ENCODE measurements at places on chromosomes 3 and 15.

GRCh38 chr15:80003171-80003570, 32.2 kb upstream of the BCL2A1 start:
- no peak for DNase-seq

- DNase-seq, result no peak
These were observed 25.0 kb downstream of the SRGAP3 start for GRCh38 chr3:9224490-9224889.

GRCh38 chr3:20873235-20873634, 687.2 kb upstream of the SGO1 start:
- no peak for DNase-seq

DNA sequence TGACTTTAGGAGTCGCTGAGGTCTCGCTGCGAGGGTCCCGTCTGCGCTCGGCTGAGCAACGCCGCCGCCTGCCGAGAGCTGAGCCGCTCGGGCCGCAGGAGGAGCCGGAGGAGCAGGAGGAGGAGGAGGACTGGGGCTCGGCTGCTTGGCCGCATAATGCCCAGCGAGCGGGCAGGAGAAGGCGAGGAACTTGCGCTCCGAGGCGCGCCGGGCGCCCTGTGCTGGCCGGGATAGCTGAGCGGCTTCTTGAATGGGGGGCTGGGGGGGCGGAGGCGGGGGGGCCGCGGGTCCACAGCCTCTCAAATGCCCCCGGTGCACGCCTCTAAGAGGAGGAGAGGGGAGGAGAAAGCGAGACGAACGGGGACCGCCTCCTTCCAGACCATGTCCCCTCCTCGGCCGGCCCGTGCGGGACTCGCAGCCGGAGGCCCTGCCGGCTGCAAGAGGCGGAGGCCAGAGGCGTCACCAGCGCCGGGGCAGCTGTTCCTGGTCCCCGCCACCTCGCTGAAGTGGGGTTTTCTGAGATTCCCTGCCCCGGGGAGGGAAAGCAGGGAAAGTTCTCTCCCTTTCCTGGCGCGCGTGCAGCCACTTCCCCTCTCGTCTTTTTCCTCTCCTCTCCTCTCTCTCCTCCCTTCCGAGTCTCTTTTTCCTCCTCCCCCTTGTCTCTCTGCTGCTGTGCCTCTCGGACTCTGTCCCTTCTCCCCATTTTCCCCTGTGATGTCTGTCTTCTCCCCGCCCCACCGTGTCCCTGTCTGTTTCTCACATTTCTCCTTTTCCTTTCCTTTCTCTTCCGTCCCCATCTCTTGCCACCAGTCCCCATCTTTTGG, at the start of gene ADAMTS9:
Gene ADAMTS9, minus strand, starts transcription at position 220 of the 824 bp plus-strand sequence. CDS start 343 bp downstream, outside the sequence.
- DNase-seq, result no peak

- no peak for DNase-seq
These were observed 20.5 kb downstream of the IL1RAP start for GRCh38 chr3:190534386-190534785.

GRCh38 chr3:78893161-78893560, 874.6 kb downstream of the ROBO1 start:
- DNase-seq, result no peak

DNA sequence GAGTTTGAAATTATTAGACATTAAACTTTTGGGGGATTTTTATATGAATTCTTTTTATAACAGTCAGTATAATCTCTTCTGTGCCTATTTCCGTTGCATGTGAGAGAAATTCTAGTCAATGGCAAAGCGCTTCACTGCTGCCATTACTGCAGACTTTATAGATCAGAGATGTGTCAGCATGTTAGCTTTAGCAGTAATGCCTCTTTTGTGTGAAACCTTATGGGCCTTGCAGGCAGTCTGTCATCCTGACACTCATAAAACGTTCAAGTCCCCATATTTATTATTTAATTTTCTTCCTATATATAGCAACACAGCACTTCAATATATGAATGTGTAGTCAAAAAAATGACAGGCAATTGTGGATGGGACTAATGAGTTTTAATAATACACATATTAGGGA, 191.0 kb downstream of the NLGN1 start:
- no peak for DNase-seq

DNA sequence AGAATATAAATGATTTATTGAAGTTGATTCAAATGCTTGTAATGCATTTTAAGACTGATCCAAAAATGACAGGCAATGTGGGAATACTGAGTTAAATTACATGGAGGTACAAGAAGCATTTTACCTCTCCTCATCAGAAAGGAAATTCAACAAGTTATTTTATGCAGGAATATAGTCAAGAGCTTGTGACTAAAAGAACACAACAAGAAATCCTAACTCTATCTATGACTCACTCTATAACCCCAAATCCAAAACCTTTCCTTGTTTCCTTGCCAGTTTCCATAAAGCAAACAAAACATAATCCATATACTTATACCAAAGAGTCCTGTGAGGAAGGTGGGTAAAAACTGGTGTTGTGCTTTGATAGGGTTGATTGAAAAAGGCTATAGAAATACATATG, 30.8 kb downstream of the SIN3A start:
- no peak for DNase-seq

GRCh38 chr3:143190101-143190500, 70.5 kb downstream of the CHST2 start:
- DNase-seq, result no peak

DNA sequence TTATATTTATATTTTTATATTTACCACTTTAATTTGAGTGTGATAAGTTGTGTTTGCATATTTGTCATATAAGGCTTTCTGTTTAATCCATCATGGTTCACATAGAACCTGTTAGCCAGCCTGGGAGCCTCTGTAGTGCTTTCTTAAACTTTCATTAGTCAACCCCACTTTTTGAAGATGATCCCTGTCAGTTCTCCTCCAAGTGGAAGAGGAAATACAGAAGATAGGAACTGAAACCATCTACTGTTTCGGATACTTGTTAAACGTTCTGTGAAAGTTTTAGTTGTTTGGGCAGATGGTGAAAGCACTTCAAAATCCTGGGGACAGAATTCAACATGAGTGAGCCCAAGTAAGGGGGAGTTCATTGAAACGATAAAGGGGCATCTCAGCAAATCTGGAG, 4.6 kb upstream of the SAMMSON start:
- DNase-seq, result no peak

DNA sequence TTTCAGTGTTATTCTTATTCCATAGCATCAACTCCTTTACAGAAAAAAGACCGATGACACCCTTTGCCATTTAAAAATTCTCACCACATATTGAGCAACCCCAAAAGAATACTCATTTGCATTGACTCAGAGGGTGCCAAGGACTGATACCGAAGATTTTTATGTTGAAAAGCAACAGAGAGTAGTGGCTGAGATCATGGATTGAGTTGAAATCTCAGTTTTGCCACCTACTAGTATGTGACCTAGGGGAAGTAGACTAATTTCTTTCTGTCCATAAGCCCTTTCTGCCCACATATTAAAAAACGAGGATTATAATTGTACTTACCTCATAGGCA, 313.9 kb upstream of the SATB1 start:
- DNase-seq, result no peak

- no peak for DNase-seq
These were observed 137.7 kb downstream of the BBX start for GRCh38 chr3:107660306-107660976.

GRCh38 chr3:155646128-155646527, 98.7 kb downstream of the PLCH1 start:
- DNase-seq, result no peak

GRCh38 chr3:172669021-172669420, 41.8 kb downstream of the NCEH1 start:
- DNase-seq, result no peak

DNA sequence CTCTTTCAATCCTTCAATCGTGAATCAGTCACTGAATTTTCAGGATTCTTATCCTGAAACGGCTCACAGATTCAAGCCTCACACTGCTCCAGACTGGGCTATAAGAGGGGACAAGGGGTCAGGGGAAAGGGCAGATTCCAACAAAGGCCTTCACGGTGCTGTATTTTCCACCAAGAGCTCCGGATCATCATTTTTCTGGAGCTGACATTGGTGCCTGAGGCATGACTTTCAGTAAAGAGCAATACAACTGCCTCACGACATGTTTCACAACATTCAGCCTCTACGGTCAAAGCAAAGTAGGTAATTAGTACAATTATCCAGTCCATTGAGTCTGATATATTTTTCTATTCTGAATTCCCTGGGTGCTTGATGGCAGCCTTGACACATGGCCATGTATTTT, 185.0 kb upstream of the PRICKLE2 start:
- no peak for DNase-seq

DNA sequence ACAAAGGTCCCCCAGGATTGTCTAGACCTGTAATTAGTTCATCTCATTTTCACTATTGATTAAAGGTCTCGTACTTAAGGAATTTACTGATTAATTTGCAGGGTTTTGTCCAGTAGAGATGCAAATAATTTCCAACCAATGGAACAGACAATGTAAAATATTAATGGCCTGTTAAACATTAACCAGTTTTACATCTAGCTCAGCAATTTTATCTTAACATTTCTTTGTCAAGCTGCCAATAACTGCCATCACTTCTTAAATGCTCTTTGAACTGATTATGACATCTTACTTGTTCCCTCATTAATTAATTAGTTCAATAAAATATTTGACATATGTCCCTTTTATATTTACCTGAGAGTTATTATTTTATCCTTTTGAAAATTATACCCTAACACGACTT, 9.4 kb upstream of the STRIT1 start:
- no peak for DNase-seq

- DNase-seq, result no peak
These were observed 26.5 kb upstream of the CD47 start for GRCh38 chr3:108117241-108117775.

DNA sequence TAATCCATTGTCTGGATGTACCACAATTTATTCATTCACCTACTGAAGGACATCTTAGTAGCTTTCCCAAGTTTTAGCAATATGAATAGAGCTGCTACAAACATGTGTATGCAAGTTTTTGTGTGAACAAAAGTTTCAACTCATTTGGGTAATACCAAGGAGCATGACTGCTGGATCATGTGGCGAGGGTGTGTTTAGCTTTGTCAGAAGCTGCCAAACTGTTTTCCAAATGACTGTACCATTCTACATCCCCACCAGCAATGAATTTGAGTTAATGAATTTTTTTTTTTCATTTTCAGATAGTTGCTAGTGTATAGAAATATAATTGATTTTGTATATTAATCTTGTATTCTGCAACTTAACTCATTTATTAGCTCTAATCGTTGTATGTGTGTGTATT, 20.0 kb upstream of the ELP6 start:
- DNase-seq, result no peak

GRCh38 chr3:62295571-62295970, 77.8 kb downstream of the FEZF2 start:
- no peak for DNase-seq

DNA sequence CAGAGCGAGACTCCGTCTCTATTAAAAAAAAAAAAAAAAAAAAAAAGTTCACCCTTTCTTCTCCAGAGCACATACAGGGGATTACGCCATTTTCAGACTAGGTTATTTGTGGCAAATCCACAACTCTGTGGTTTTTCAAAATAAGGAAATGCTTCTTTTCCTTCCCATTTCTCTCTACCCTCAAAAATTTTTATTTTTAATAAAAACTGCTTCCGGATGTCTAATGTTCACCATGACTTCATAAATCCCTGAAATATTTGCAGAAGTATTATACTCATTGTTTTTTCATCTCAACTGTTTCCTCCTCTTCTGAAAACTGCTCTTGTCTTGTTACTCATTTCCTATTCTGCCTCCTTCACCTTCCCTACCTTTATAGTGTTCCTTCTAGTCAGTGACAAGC, 45.0 kb upstream of the SLC12A8 start:
- DNase-seq, result no peak

- no peak for DNase-seq
These were observed 54.7 kb downstream of the ISL2 start for GRCh38 chr15:76391309-76391708.

DNA sequence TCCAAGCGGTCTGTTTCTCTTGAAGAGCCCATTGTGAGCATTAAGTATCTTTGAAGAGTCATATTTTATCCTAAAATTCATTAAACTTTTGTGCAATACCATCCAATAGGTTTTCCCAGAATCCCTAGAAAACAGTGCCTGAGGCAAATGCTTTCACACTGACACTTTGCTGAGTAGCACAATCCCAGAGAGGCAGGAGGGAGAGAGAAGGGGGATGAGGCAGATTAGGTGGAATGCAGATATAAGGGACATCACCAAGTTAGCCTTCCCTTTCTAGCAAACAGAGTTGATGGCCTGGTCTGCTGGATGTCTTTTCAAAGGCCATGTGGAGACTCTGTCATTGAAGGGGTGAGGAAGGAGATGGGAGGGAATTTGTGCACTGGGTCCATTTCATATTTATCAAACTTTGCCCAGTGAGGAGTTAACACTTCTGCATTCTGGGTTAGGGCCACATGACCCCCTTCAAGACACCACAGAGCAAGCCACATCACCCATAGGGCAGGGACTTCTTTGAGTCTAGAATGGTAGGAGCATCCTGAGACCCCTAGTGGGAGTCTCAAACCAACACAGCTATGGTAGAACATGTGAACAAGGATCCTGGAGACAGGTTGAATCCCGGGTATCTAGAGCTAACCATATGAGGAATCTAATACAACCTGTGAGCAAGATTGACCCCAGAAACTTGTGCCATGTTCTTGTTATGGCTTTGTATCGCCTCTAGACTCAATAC, 32.0 kb upstream of the SEMA6D start:
- no peak for DNase-seq

GRCh38 chr3:47661121-47661752, 82.6 kb upstream of the CSPG5 start:
- DNase-seq, result no peak

DNA sequence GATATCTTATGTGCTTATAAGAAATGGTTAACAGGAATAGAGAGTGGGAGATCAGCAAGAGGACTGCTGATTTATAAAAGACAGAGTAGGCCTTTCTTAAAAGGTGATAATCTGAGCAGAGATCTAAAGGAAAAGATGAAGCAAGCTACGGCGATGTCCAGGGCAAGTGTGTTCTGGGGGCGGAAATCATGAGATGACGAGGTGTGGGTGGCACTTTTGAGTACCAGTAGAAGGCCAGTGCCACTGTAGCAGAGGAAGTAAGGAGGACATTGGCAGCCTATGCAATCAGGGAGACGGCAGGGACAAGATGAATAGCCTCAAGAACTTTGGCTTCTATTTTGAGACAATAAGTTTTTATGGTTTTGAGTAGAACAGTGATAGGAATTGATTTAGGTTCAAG, 492.4 kb downstream of the FHIT start:
- DNase-seq, result no peak

GRCh38 chr15:80211976-80212375, 40.0 kb downstream of the CTXND1 start:
- DNase-seq, result no peak

DNA sequence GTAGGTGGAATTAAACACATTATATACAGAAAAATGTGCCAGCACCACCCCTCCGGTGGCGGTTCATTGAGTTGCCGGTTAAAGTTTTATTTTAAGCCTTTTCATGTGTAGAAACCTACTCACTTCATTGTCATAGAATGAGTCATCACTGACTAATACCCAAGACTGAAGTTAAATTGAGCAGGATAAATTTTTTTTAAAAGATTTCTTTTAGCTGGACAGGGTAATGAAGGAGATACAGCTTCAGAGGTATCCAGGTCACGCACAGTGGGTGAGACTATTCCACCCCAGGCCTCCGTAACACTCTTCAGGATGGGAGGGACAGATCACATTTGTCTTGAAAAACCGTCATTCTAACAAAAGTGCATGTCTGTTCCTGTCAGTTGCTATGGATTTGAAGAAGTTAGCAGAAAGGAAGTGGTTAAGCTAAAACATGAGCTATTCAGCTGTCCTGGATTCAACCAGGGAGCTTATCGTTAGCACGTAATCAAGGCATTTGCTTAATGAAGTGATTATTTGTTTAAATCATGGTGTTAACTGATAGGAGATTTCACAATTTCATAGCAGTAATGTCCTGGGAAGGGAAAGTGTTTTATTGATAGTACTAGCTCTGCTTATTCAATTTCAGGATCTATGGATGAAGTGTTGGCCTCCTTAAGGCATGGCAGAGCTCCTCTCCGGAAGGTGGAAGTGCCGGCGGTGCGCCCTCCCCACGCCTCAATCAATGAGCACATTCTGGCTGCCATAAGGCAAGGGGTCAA, 23.4 kb downstream of the WHAMM start:
- DNase-seq, result no peak

Measured in activated CD4-positive, CD25-positive, alpha-beta regulatory T cell treated with anti-CD3 and anti-CD28 coated beads, Interleukin-2, amount 50 U/mL, for 72 hours (primary cell).